ENCODE measurements at places on chromosomes 1 and 21.

- no peak for DNase-seq
Observed at GRCh38 chr21:31987696-31988095, 114.9 kb downstream of the HUNK start.

GRCh38 chr21:45769896-45770295, 126.4 kb downstream of the PCBP3 start:
- no peak for DNase-seq

DNA sequence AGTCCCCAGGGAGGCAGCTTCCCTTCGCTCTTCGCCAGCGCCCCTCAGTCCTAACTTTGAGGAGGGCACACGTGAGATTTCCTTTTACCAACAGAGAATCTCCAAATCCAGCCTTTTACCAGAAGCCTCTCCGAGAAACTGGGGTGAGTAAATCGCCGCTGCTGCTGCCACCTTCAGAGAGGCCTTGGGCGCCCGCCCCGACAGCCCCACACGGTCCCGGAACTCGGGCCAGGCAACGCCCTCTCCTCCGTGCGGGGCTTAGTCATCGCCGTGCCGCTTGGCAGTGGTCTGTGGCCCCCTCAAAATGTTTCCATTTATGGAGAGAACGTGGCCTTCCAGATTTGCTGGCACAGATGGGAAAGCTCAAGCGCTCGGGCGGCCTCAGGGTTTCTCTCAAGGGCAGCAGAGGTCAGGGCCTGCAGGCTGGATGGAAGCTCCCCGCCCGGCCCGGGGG, 41.4 kb upstream of the COL6A2 start:
- DNase-seq = no peak

- no peak for DNase-seq
Observed at GRCh38 chr1:1327291-1327690, 2.7 kb downstream of the CPTP start.

GRCh38 chr1:175376194-175376593, 183.6 kb upstream of the KIAA0040 start:
- DNase-seq = no peak
